ENCODE measurements at places on chromosomes 5 and 9.
A peak's percentile ranks its signal among the peaks of the same experiment; 100 is the strongest.

DNA sequence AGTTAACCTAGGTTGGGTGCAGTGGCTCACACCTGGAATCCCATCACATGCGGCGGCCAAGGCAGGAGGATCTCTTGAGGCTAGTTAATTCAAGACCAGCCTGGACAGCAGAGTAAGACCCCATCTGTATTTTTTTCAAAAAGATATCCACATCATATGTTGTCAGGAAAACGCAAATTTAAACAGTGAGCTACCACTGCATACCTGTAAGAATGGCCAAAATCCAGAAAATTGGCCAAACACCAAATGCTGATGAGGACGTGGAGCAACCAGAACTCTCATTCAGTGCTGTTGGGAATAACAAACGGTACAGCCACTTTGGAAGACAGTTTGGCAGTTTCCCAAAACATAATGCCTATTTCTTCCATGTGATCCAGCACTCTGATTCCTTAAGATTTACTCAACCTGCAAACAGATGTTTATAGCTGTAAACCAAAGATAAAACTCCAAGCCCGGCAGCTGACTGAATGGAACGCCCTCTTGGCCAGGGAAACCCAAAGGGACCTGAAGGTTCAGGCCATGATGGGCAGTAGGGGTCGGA is 12.4 kb downstream of the CEL start:
- no peak for DNase-seq

DNA sequence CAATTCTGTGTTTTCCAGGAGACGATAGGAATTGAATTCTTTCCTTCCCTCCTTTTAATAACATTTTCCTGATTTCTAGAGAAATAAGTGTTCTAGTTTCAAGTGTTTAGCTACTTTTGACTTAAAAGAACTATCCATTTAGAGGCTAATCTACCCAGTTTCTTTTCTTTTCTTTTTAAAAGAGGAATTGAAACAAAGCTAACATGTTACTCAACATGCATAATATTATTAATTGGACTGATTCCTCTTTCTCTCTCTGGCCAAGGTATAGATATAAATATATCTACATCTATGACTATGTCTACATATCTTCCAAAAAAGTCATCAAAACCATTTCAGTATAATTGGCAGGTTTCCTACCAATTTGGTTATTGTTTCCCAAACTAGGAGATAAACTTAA is 309.8 kb downstream of the TRPM3 start:
- DNase-seq: peak; percentile 60

DNA sequence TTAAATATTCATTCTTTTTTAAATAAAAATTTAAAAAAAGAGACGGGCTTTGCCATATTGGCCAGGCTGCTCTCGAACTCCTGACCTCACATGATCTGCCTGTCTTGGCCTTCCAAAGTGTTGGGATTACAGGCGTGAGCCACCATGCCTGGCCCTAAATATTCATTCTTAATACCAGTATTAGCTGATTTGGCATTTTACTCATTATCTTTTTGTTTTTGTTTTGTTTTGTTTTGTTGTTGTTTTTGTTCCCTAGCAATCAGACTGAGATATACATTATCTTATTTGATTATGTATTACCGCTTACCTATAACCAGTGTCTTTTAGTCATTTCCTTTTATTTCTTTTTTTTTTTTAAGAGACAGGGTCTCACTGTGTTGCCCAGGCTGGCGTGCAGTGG is 37.9 kb downstream of the RNF44 start:
- DNase-seq: no peak

GRCh38 chr5:92309336-92309991 is 926.3 kb upstream of the ARRDC3 start:
- no peak for DNase-seq

GRCh38 chr9:81650586-81651515 is 38.5 kb downstream of the TLE1 start:
- DNase-seq: no peak

GRCh38 chr9:72907421-72907820 is 45.4 kb downstream of the ALDH1A1 start:
- no peak for DNase-seq

DNA sequence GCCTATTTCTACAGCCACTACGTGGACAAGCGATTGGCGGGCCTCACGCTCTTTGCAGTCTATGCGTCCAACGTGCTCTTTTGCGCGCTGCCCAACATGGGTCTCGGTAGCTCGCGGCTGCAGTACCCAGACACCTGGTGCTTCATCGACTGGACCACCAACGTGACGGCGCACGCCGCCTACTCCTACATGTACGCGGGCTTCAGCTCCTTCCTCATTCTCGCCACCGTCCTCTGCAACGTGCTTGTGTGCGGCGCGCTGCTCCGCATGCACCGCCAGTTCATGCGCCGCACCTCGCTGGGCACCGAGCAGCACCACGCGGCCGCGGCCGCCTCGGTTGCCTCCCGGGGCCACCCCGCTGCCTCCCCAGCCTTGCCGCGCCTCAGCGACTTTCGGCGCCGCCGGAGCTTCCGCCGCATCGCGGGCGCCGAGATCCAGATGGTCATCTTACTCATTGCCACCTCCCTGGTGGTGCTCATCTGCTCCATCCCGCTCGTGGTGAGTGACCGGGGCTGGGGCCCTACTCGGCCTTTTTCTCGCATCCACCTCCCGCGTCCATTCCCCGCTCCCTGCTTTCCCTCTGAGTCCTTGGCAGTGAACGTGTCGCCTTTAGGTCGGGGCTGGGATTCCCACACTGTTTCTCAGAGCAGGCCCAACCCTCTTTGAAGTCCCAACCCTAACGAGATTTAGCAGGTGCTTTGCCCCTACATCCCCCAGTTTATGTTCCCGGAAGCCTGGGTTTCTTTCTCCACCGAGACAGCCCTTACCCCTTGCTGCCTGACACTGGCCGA is 1.8 kb downstream of the PTGER4 start:
- peak; percentile 63 for DNase-seq

DNA sequence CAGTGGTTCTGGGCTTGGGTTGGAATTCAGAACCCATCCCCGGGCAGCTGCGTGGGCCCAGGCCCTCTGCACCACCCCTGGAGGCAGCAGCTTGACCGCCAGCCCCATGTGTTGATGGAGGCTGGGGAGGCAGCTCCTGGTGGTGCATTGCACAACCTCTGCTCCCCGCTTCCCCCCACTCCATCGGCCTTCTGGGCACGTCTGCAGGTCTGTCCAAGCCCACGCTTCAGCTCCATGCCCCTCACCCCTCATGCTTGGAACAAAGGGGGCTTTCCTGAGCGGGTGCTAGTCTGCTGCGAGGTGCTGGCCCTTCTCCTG is 1.4 kb downstream of the NCS1 start:
- no peak for DNase-seq

- DNase-seq: no peak
Measured at GRCh38 chr9:13485068-13485596, 205.6 kb upstream of the MPDZ start.

DNA sequence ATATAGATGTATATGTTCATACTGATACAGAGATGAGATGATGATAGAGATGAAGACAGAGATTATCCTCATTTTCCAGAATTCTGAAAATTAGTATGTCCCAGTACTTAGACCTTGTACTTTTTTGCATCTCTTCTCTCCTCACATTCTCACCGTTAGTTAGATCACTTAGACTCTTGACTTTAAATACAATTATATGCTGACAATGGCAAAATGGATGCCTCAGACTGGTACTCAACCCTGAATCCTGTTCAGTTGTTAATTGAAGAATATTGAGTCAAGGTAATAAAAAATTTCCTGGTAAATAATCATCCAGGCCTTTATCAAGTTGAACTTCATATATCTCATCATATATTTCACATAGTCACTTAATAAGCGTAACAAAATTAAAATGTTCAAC is 505.4 kb downstream of the EFNA5 start:
- DNase-seq: no peak

DNA sequence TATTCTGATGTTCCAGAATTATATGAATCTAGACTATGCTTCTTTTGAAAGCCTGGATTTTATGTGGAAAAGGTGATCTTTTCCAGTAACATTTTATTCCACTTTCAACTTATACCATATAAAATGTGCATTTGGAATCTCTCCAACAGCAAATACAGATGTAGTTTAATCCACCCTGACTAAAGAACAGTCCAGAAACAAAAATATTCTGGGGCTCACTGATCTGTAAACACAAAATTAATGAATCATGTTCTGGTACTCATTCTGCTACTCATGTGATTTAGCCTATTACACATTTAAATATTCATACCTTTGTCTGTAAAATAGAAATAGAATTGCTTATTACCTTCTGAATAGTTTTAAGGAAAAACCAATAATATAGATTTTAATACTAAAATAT is 125.8 kb downstream of the ARRDC3 start:
- DNase-seq: no peak

DNA sequence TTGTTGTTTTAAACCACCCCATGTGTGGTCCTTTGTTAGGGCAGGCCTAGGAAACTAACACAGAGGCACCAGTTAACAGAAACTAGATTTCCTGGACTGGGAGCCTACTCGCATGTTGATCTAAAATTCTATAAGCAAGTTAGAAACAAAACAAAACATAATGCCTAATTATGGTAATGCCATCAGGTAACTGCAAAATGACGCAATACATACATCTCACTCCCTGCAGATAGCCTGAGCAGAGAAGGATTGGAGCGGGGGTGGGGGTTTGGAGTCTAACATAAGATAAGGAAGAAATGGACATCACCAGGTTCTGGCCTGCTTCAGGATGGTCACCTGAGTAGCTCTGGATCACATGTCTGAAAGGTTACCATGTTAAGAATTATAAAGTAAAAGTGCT is 113.4 kb upstream of the CTSL start:
- DNase-seq: no peak

GRCh38 chr5:171340491-171340890 is 31.4 kb downstream of the TLX3 start:
- no peak for DNase-seq

- DNase-seq: no peak
Measured at GRCh38 chr5:177430140-177430951, 3.9 kb downstream of the GRK6 start.

- no peak for DNase-seq
Measured at GRCh38 chr5:41143131-41143901, 70.0 kb downstream of the C6 start.

DNA sequence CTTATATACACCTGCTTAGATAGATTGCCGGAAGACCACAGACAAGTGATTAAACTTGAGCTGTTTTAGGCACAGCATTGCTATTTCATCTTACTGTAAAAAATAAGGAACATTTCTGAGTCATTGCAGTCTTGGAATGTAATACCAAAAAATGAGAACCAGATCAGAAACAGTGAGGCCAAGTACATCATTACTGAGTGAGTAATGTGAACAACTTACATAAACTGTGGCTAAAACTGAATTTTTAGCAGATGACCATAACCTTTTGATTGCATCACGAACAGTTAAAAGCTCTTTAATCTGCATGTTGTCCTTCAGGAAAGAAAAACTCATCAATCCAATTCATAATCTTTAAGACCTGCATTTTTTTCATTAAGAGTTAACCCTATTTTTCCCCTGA is 157.1 kb upstream of the FGF10 start:
- DNase-seq: no peak

Measured in inflammatory macrophage (primary cell).